NCI-H187 (cell line): ENCODE measurements at places on chromosomes 1 and 21.

- DNase-seq = no peak
These were observed 277.1 kb downstream of the AJAP1 start for GRCh38 chr1:4931486-4931885.

- DNase-seq = no peak
These were observed 75.3 kb upstream of the PALMD start for GRCh38 chr1:99570486-99571089.

- no peak for DNase-seq
These were observed 3.1 kb downstream of the RNF207 start for GRCh38 chr1:6208723-6209660.

- DNase-seq = no peak
These were observed 71.9 kb downstream of the ZSWIM5 start for GRCh38 chr1:45134461-45134873.

DNA sequence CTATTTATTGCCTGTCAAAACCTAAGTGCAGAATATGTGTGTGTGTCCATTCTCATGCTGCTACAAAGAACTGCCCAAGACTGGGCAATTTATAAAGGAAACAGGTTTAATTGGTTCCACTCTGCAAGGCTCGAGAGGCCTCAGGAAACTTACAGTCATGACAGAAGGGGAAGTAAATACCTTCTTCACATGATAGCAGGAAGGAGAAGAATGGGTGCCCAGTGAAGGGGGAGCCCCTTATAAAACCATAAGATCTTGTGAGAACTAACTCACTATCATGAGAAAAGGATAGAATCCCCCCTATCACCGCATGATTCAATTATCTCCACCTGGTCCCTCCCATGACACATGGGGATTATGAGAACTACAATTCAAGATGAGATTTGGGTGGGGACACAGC is 300.7 kb upstream of the SNX7 start:
- no peak for DNase-seq

GRCh38 chr1:242187816-242188215 is 188.9 kb upstream of the MAP1LC3C start:
- DNase-seq = no peak

DNA sequence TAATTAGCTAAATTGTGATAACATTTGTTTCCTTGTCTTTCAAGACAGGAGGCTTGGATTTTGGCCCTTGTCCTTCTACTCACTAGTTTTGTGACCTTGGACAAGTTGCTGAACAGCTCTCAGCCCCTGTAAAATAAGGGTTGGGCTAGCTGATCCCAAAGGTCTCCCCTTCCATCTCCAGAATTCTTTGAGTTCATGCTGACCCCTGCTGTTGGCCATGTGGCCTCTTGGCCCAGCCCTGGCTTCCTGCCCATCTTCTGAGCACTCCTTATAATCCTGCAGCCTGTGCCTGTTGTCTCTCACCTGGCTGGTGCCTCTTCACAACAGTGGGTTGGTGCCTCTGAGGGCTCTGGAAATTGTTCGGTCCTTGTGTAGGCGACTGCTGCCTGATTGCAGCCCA is 10.1 kb downstream of the PTGFRN start:
- no peak for DNase-seq

GRCh38 chr1:235454021-235454420 is 50.2 kb downstream of the B3GALNT2 start:
- no peak for DNase-seq

- DNase-seq = no peak
These were observed 6.0 kb upstream of the SF3A3 start for GRCh38 chr1:37995751-37996345.

DNA sequence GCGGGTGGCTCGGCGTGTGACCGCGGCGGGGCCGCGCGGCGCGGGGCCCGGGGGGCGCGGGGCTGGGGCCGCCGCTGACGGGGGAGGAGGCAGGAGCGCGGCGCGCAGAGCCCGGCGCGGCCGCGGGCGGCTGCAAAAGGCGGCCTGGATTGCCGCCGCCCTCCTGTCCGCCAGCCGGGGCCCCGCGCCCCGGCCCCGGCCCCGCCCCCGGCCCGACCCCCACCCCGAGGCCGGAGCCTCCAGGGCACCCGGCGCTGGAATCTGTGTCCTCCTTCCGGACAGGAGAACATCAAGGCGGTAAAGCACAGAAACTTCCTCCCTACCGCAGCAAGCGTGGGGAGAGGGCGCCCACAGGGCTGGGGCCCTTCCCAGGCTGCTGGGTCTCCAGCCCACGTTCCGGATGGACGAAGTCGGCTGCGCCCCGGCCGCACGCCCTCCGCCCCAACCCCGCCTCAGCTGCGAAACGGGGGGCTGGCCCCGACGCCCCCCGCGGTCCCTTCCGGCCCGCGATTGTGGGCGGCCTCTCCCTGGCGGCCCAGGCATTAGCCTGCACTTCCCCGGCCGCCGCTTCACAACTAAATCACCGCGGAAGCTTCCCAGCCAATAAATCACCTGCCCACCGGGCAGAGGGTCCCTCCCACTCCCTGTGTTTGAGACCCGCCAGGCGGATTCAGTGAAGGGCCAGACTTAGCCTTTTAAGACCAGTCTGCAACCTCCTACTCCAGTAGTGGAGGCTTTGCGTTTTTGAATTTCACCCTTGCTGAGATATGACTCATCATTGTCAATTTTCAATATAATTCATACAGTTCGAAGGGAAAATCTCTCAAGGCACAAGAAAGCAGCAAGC is 106.0 kb downstream of the SLC45A1 start:
- peak; percentile 32 for DNase-seq

DNA sequence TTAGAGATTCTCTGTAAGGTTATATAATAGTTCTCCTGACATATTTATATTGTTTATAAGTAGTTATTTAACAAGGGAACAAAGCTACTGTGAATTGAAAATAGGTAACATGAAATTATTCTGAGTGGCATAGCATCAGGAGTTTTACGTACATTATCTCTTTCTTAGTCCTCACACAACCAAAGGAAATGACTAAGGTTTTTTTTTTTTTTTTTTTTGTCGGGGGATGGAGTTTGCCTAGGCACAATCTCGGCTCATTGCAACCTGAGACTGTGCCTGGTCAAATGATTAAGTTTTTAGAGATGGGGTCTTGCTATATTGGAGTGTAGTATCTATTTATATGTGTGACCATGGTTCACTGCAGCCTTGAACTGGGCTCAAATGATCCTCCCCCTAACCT is 24.9 kb downstream of the TMED5 start:
- DNase-seq = no peak

DNA sequence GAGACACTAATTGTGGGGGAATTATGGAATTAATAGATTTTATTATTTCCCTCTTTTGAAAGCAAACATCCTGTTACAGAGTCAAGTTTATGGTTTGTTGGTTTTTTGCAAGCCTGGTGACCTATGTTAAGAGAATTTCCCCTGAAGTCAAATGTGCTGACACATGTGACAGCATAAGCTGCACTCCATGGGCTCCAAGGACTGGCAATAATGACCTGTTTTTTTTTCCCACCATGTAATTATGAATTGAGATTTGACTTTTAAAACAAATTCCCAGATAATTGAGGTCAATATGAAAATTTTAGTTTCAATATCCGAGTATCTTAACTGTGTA is 242.5 kb upstream of the SGIP1 start:
- no peak for DNase-seq

- DNase-seq = no peak
These were observed 38.4 kb downstream of the PKN2 start for GRCh38 chr1:88722492-88722891.

GRCh38 chr1:48967318-48967717 is 190.6 kb upstream of the BEND5 start:
- DNase-seq = no peak

DNA sequence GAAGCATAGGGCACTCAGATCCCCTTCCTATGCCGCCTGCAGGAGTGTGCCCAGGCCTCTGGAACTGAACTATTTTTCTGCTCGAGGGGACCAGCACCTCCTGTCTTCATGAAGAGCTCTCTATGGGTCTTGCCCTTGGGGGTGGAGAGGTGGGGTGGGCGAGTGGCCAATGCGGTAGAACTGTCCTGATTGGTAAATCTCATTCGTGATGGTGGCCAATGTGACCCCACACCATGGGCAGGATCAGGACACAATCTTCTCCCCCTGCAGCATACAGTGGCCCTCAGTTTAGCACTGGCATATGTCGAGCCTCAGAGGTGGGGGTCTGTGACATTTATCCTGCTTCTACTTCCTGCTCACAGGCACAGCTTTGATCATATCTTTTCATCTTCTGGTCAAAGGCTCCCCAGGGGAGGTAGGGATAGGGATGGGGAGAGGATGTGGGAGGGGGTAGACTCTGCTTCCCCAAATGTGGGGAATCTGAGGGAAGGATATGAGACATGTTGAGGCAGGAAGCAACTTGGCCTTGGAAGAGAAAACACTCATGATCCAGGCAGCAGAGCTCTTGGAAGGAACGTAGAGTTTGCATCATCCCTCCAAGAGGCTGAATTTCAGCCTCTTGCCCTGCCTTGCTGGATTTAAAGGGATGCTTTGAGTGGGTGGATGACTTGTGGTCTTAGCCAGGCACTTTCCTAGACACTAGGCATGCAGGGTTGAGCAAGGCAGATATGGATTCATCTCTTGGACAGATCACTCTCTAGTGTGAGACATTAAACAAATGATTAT is 81.8 kb downstream of the LAMC2 start:
- DNase-seq = no peak

DNA sequence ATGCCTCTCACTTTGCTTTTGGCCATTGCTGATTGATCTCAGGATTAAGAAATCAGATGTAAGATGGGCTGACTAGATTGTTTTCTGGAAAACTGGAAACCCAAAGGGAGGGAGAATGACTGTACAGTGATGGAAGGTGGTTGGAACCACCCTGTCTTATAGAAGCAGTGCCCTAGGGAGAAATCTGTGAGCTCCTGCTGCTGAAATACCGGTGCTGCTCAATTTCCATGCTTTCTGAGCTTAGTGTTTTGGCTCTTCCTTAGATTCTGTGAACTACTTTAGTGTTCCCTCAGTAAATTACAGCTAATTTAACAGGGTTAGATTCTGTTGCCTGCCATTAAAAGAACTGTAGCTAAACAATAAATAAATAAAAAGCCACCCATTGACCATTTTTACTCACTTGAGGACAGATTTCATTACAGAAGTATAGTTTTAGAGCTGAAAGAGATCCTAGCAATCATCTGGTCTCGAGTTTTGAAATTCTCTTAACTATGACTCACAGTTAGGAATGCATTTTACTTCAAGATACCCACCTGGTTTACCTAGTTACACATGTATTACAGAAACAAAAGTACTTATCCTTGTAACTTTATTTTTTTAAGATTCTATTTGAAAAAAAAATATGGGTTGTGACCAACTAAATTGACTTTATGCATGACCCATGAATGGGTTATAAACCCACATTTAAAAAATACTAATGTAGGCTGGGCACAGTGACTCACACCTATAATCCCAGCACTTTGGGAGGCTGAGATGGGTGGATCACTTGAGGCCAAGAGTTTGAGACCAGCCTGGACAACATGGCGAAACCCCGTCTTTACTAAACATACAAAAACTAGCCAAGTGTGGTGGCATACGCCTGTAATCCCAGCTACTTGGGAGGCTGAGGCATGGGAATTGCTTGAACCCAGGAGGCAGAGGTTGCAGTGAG is 33.2 kb downstream of the CAMSAP2 start:
- DNase-seq = no peak

DNA sequence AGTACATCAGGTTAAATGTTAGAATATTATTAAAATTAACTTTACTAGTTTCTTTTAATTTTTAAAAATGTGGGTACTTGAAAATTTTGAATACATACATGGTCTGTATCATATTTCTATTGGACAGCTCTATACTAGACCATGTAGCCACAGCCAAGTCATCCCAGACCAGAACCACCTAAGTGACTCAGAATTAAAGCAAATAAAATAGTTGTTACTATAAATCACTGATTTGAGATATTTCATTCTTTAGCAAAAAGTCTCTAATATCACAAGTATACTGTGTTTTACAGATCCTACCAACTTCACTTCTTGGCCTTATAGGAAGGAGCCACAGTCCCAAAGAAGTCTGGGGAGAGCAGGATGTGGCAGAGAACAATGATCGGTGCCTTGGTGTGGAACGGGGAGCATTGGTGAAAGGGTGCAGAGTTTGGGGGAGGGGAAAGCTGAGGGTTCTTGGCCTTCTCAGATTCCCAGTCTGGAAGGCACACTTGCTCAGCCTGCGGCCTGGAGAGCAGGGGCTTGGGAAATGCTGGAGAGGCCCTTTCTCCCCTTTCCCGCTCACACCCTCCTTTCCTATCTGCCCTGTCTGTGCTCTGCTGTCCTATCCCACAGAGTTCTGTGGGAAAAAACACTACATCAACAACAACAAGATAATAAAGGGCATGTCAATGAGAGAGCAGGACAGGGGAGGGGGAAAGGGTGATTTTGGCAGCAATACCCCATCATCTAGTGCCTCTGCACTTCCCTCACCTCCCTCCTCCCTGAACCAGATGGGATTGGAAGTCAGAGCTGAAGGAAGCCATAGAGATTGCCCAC is 122.1 kb downstream of the NGF start:
- no peak for DNase-seq

DNA sequence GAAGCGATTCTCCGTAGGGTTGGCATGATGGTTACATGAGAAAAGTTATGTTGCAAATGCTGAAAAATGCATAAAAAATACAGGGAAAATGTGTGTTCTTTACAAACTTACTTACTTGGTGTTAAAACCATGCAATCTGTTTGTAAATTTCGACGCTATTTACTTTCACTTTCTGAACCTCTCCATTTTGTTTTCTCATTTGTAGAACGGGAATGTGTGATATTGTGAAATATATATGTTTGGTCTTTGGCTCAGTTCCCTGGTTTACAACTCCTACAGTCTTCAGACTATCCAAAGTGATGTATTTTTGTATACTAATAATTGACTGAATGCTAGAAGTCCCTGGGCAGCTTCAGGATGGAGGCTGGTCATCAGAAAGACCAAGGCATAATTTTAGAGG is 982.3 kb downstream of the ADGRL2 start:
- DNase-seq = no peak

DNA sequence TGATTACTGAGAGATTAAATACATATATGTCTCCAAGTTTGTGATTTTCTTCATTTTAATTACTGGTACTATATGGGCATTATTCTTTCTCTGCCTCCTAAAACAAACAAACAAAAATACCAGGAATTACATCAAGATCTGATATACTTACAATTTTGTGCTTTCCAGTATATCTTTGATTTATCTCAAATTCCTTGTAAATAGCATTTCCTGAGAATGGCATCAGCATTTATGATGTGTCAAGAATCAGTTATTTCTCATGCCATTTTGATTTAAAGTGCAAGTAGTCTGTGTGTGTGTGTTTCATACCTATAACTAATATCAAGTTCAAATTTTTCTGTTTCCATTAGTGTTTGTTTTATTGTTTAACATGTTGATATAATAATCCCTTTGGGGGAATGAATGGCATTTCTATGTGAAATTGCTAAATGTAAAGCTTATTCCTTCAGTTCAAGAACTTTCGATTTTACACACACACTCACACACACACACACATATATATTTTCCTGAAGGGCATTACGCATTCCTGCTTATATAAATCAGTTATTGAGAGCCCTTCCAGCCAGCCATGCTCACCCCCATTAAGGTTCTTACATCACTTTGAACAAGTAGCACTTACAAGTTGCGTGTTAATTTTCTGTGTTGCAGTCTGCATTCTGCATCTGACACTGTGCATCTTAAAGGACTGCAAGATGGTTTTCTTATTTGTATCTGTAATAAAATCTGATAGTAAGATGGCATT is 102.7 kb downstream of the NEK7 start:
- DNase-seq = no peak
